ENCODE measurements at places on chromosomes 3 and 15.

GRCh38 chr3:172604895-172605646, 81.8 kb upstream of the TNFSF10 start:
- no peak for DNase-seq

DNA sequence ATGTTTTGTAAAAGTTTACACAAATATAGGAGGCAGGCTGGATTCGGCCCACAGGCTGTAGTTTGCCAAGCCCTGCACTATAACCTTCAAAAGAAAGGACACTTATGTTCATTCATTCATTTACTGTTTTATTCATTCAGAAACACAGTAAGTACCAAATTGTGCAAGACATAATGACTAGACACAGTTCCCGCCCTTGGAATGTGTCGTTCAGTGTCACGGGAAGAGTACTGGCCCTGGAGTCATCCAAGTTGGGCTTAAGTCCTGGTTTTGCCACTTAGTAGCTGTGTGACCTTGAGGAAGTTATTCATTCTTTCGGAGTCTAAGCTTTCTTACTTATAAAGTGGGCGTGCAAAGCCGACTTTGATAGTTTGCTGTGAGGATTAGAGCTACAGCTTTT, 22.0 kb downstream of the COLQ start:
- DNase-seq = no peak

- DNase-seq = no peak
Measured at GRCh38 chr3:173135059-173135458, 6.0 kb downstream of the SPATA16 start.

DNA sequence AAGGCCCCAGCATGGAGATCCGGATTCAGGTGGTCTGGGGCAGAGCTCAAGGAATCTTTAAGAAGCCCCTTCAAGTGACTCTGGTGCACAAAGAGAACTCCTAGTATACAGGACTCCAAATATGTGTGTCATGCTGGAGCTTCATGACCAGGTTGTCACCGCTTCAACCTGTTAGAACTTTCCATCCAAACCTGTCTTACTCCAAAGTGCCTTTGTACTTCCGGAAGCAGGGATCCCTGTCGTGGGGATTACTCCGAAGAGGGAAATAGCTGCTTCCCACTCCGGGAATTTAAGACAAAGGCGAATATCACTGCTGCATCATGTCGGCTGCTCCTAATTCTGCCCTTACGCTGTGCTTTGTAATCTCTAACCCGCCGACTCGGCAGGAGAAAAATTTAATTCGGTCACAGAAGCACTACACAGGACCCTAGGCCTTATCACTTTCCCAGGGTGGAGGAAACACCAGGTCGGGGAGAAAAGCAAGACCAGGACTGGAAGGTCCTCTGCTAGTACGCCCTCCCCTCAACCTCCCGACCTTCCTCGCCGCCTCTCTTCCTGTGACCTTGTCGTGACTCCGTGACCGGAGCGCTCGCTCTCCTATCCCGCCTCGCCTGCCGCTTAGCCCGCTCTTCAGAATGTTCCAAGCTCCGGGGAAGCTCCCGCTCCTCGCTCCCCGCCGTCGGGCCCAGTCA, 730 bp downstream of the HIGD1A start:
- DNase-seq = no peak

GRCh38 chr3:146581080-146581601, 24.0 kb downstream of the PLSCR5 start:
- no peak for DNase-seq

DNA sequence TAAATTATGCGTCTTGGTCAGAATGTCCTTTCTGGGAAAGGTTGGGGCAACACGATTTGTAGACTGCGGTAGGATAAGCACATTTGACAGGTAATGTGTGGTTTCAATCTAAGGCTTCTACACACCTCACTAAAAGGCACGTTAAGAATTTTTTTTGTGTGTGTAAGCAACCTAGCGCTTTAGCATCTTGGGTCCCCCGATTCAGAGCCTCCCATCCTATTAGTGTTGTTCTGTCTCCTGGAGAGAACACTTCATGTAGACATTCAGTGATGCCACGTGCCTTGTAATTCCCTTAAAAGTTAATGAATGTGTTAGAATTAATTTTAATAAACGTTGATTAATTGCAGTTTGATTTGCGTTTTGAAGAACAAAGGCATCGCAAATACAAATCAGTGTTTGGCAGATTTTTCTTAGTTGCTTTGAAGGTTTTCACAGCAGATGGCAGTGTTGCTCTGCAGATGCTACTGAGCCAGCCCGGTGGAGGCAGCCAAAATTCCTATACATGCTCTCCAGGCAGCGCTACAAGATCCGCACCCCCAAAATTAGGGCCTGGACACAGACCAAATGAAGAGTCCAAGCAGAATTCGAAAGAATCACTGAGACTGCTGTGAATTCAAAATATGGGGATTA, 63.5 kb downstream of the OTOL1 start:
- peak; percentile 80 for DNase-seq

GRCh38 chr3:146387566-146387965, 81.8 kb downstream of the PLSCR2 start:
- DNase-seq = no peak

GRCh38 chr3:57298041-57298440, 5.6 kb upstream of the ASB14 start:
- no peak for DNase-seq

- no peak for DNase-seq
Measured at GRCh38 chr15:51227940-51228732, 110.3 kb downstream of the CYP19A1 start.

- no peak for DNase-seq
Measured at GRCh38 chr3:138359919-138360868, 11.8 kb downstream of the MRAS start.

DNA sequence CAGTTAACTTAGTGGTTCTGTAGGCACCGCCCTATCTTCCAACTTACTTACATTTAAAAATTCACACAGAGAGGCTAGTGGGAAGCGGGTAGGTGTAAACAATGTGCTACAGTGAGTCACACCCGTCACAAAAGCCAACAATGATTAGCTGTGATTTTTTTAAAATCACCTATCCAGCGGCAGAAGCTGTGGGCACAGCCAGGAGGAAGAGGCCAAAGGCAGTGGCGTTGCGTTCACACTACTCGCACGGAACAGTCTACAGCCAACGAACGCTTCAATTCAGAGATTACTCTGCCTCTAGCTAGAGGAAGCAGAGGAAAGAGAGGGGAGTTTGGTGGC, 2.5 kb upstream of the NLGN1 start:
- no peak for DNase-seq

DNA sequence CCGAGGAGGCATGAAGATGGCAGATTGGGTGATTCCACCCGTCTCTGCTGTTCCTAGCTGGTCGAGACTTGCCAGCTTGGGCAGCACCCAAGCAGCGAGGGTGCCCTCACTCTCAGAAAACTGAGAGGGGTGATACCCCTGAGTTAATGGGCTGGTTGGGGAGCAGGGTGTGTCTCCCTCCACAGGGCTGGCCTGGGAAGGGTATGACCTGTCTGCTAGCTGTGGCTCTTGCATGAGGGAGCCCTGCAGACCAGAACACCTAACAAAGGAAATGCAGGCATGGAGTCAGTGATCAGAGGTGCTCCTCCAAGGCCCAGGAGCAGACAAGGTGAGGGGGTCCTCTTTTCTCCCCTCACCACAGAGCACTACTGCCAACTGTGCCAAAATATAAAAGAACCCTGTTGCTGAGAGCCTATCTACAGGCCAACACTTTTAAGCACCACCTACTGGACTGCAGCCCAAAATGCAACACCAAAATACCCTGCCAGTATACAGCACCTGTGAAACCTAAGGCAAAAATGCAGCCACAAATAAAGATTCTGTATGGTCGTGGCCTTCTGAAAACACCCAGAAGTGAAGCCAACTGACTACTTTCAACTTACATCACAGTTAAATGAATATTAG, 35.8 kb upstream of the PPM1L start:
- no peak for DNase-seq

DNA sequence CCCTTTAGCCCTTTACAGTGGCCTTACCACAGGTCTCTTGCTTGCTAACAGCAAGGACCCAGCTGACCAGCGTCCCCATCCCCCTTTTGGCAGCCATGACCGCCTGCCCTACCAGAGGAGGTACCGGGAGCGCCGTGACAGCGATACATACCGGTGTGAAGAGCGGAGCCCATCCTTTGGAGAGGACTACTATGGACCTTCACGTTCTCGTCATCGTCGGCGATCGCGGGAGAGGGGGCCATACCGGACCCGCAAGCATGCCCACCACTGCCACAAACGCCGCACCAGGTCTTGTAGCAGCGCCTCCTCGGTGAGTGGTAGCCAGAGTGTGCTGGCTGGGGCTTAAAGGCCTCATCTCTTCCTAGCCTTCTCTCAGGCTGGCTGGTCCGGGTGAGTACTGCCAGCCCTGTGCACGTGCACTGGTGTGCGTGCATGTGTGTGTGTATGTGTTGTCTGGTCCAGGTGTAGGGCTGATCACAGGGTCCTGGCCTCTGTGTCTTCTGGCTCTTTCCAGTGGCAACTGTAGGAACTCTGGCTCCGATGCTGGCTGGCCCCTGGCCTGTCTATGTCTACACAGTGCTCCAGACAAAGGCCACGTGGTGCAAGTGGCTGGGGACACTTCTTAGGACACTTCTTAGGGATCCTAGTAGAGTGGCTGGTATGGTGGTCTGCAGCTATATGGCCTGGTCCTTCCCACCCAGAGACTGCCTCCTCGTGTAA, 4.4 kb downstream of the CLK3 start:
- no peak for DNase-seq

DNA sequence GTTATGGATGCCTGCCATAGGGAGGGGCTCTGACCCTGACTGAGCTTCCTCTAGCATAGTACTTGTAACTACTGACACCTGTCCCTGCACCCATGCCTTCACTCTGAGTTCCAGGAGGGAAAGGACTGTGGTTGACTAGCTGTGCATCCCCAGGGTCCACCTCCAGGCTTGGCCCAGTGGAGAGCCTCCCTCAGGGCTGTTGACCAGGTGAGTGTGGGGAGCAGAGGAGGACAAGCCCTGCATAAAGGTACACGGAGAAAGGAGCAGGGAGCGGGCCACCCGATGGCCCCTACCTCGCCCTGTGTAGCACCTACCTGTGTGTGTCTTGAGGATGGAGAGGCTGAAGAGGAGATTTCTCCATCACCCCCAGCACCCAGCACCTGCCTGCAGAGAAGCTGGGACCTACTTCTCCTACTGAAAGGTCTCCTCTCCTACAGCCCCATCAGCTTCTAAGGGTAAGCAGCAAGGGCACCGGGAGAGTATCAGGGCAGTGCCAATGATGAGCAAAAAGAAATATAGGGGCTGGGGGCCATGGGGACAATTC, 6.7 kb upstream of the LTF start:
- no peak for DNase-seq

DNA sequence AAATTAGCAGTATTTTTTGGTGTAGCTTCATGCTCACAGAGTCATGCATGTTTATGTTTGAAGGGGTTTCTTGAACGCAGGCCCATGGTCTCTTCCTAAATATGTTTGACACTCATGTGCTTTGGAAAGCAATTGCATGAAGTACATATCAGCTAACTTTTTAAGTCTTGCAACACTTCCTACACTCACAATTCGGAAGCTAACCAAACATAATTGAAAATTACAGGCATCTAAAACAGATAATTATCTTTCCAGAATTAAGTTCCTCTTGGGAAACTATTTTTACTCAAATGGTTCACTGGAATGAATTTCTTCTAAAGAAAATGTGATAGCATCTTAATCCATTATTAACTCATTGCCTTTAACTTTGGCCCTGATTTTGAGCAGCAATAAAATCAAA, 438.9 kb downstream of the RAP2B start:
- DNase-seq = no peak

DNA sequence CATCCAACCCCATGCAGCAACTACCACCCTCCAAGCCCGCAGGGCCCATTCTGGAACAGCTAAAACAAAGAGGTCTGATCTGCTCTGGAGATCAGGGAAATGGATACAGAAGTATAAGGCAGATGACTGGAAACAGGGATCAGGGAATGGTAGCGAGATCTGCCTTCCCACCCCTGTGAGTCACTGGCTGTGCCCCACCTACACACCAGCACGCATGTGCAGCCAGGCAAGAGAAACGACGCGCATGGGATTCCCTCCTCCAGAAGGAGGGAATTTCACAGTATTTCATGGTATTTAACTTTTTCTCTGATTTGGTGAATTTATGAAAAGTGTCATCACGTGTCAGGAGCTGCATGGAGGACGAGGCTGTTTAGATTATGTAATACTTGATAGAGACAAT, 116.7 kb downstream of the ARRDC4 start:
- DNase-seq = no peak

GRCh38 chr3:129058441-129059200, 2.0 kb upstream of the GP9 start:
- no peak for DNase-seq

DNA sequence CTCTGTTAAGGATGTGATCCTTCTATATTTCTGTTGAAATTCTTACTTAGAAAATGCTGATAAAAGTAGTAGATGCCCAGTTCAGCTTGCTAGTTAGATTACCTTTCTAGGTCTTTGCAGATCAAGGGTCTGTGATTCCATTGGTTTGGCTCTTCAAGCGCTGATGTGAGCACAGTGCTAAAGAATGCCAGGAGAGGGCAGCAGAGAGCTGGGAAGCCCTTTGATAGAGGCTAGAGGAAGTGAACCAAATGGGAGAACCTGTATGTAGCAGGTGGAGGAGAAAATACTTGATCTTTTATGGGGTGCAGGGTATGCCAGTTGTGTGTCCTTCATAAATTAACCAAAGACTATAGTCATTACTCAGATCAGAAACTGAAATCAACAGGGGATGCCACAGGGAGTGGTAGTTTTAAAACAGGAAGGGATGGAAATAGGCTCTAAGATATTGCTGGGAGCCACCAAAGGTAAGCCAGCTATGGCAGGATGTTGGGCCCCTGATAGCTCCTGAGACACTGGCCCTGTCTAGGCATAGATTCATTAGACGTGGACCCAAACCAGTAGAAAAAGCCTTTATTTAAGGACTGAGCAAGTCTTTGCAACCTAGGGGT, 677.4 kb downstream of the SQOR start:
- peak; percentile 75 for DNase-seq

DNA sequence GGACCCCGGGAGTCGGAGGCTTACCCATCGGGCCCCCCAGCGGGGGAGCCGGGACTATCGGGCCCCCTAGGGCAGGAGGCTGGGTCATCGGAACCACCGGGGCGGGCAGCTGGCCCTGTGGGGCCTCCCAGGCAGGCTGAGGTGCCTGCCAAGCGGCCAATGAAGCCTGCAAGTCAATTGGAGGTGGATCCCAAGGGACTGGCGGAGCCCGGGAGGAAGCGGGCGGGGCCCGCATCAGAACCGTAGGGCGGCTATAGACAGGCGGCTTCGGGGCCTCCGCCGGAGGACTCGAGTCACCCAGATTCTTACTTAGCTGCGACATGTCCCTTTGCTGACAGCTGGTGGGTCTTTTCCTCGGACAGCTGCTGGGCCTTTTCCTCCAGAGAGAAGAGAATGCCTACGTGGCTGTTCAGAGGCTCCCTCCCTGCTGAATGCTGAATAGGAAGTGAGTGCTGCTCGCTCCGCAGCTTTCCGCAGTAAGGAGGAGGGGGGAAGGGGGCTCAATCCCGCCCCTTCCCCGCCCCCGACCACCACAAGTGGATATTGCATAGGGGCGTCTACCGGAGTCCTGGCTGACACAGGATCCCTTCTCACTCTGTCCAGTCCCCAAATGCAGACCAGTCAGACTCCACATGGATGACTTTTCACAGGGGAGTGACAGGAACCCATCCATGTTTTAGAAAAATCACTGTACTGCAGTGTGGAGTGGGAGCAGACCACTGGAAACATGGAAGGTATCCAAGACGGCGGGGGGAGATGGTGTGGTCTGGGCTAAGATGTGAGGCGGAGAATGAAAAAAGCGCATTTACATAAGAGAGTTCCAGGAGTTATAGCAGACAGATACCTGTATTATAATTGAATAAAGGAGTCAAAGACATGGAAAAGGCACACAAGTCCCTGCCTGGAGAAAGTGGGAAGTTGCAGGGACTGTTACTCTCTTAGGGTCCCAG, at the start of gene MAGEL2:
TSS of gene MAGEL2 (minus strand) at position 447 of the 950 bp plus-strand sequence. CDS start at position 322, 125 bp downstream.
- peak; percentile 82 for DNase-seq

All from right forelimb (tissue), 1 donor.